ENCODE measurements at places on chromosomes 1 and 21.

- DNase-seq: no peak
These were observed 140.7 kb downstream of the SLC45A1 start for GRCh38 chr1:8458607-8459006.

GRCh38 chr21:33069994-33070743 is at the start of gene OLIG1:
Gene OLIG1, plus strand, starts transcription at chr21:33070141. Its CDS starts 106 bp downstream, at chr21:33070247.
- DNase-seq: peak; percentile 3

DNA sequence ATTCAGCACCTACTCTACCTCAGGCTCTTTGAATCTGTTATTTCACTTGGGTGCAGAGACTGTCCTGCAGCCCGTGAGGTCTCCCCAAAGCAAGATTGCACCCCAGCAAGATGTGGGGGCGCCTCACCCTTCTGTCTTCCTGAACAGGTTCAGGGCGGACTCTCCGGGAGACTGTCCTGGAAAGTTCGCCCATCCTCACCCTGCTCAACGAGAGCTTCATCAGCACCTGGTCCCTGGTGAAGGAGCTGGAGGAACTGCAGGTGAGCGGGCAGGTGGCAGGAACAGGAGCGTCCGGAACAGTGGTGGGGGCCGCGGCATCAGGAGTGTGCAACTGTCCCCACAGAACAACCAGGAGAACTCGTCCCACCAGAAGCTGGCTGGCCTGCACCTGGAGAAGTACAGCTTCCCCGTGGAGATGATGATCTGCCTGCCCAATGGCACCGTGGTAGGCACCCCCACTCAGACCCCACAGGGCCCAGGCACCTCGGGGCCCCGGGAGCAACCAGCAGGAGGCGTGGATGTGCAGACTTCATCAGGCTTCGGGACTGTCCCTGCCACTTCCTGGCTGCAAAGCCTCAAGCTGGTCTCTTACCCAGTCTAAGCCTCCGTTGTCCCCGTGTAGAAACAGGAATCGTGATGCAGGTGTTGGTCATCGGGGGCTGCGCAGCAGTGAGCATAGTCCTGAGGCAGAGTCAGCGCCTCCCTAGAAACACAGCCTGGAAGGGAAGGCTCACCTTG is 5.9 kb upstream of the MTFR1L start:
- no peak for DNase-seq

- DNase-seq: no peak
These were observed 72.2 kb downstream of the AGPAT3 start for GRCh38 chr21:43937051-43937832.

DNA sequence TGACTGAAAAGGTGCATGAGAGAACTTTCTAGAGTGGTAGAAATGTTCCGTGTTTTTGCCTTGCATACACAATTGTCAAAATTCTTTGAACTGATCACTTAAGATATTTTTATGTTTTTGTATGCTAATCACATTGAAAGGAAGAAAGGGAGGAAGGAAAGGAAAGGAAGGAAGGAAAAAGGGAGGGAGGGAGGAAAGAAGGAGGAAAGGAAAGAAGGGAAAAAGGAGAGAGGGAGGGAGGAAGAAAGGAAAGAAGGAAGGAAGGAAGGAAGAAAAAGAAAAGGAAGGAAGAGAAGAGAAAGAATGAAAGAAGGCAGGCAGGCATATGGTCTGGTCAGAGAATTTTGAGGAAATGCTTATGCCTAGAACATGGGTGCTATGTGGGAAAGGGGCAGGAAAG is 68.4 kb upstream of the PGBD5 start:
- DNase-seq: no peak

DNA sequence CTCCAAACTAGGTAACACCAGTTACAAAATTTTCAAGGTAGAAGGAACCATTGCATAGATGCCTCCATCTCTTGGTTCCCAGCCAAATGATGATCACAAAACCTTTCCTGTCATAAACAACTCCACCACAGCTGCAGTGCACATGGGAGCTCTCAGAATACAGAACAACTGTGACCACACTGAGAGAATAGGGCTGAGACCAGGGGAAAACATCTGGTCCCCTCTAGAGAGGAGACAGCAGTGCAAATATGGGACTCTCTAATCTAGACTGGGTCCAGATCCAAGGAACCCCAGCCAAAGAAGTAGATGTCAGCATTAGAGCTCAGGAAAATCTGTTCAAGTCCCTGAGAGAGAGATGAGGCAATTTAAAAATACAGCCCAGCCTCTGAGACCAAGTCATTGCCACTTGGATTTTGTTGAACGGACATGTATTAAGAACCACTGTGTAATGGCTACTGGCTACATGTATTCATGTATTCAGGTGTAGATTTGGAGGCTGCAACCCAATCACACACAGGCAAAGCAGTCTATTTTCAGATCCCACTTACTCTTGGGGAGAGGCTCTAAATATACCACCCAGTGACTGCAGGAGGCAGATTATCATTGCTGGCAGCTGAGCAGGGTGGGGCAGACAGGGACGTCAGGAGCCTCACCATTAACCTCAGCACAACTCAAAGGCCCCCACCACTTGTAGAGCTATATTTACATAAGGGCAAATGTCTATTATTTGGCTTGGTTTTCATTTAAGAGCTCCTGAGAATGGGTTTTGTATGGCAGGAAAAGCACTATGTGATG is 7.6 kb upstream of the RXRG start:
- DNase-seq: no peak

DNA sequence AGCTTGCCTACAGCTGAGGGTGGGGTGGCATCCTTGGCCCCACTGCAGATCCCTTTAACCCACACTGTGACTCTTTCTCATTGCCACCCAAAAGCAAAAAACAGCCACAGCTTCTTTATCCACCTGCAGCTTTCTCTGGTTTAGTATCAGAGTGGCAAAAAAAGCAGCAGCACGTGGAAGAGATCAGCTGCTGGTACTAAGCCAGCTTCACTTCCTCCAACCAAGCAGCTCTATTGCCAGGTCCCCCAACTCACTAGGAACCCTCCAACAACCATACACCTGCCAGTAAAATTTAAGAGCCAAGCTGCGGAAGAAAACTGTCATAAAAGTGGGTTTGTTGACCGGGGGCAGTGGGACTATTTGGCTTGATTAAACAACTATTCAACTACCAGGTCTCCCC is 66.4 kb downstream of the KDM1A start:
- DNase-seq: no peak

- DNase-seq: no peak
These were observed 4.6 kb upstream of the ARPC5 start for GRCh38 chr1:183640193-183640592.

GRCh38 chr1:237258871-237259270 is 216.9 kb downstream of the RYR2 start:
- no peak for DNase-seq

DNA sequence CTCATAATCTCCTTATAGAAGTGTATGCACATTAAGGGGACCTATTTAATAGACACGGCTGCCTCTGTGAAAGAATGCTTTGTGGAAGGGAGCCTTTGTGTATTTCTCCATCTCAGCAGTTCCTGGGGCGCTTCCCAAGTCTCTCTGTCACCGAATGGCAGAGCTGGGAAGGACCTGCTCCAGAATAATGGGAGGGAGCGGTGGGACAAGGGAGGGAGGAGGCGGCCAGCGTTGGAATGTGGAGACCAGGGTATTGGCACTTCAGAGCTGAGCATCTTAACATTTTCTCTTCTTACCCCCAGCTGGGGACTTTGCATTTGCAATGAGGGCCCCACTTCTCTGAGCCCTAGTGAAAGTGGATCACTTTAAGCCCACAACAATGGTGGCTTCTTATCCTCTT is 23.9 kb downstream of the CACHD1 start:
- DNase-seq: no peak

- no peak for DNase-seq
These were observed 10.0 kb downstream of the LRRC40 start for GRCh38 chr1:70195342-70195741.

DNA sequence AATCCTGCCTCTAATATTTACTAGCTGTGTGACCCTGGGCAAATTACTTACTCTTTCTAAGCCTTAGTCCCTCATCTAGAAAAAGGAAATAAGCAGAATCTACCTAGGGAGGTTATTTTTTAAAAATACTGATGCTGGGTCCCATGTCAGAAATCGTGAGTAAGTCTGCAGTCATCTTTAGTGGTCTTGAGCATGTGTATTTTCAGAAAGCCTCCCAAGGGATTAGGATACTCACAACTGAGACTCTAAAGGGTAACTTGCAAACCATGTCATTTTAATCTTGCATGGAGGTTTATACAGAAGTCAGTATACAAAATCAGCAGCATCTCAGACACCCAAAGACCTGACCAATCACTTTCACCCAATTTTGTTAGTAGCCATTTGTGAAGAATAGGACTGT is 43.2 kb downstream of the DSTYK start:
- no peak for DNase-seq

GRCh38 chr1:168467452-168467851 is 76.3 kb downstream of the XCL2 start:
- DNase-seq: no peak

- no peak for DNase-seq
These were observed 529.8 kb downstream of the KIF26B start for GRCh38 chr1:245684571-245684970.

DNA sequence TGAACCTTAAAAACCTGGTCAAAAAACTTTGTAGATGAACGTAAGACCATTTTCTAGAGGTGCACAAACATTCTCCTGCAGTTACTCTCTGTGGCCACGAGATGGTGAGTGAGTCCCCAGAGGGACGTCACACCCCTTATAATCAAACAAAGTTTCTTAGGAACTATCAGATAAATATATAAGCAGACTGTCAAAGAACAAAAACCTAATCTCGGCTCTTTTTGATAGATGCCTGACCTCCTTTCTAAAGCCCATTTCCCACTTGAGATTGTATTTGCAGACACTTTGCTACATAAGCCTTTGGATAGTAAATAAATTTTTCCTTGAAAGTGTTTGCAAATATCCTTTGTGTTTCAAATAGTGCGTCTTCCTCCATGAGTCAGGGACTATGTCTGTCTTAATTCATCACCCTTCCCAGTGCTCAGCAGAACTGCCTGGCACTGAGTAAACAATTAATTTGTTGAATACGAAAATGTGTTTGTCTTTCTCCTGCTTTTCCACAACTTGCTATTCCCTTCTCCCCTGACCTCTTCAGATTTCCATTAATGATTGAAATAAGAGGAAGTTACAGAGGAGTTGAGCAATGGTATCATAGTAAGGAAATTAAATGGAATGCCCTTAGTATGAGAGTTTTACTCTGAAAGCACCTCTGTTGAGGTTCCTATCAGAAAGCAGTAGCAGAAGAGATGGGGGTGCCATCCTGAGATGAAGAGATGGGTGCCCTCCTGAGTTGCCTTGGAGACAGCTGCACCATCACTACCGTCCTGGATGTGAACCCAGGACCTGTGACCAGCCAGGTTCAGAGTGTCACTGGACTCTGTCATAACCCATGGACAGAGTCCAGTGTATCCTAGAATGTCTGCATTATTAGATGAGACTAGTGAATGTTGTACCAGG is 57.8 kb upstream of the RAVER2 start:
- DNase-seq: no peak

DNA sequence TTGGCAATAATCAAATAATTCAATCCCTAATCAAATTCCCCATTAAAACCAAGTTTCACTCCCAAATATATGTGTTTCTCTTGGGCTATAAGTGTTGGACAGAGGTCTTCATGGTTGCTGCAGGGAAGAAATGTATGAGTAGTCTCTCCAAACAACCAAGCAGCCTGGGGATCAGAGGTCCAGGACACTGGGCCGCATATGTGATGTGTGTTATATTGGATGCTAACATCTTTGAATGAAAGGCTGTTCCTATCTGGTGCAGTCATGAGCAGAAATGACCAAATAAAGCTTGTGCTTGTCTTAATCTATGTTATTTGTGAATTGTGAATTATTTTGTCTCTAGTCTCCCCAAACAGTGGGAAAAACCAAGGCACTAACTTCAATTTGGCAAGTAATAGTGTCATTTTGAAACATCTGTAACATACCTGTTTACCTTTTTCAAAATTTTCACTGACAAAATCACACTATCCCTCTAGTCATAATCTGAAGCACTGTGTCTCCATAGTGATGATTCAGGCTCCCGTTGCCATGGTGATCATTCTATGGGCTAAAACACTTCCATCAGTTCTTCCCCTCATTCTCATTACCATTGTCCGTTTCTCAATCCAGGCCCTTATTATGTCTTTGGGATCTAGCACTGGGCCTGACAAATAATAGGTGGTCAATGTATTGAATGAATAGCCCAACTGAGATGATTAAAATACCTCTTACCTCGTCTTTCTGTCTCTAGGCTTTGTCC is 12.5 kb upstream of the TADA1 start:
- no peak for DNase-seq

DNA sequence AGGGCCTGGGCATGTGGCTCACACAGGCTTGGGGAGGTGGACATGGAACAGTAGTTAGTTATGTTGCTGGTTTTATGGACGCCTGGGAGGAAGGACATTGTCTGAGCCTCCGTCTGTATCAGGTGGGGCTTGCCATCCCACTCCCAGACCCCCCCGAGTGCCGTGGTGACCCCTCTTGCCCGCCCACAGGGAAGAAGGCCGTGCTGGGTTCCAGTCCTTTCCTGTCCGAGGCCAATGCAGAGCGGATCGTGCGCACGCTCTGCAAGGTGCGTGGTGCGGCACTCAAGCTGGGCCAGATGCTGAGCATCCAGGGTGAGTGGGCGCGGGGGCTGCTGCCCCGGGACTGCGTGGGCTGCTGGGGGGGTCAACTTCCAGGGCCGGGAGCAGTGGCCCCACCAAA is 41.7 kb downstream of the COQ8A start:
- DNase-seq: no peak

GRCh38 chr1:244340396-244340795 is 111.3 kb downstream of the ADSS2 start:
- no peak for DNase-seq

DNA sequence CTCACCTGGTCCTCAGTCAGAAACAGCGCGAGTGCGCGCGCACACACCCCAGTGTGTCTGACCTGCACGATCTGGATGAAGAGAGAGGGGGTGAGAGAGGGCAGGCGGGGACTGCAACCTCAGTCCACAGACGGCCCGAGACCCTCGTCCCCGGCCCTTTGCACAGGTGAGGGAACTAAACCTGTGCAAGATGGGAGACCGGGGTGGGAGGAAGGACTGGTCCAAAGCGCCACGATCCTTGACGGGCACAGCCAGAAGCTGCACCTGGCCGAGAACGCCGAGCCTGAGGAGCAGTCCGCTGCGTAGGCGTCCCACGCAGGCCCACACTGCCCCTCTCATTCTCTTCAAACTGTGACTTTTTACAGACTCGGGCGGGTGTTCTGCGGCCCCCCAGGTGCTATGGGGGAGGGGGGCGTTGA is 519 bp upstream of the IQCC start:
- DNase-seq: no peak

- peak; percentile 6 for DNase-seq
These were observed 103.6 kb downstream of the PTBP2 start for GRCh38 chr1:96825231-96825630.

GRCh38 chr1:94961988-94962387 is 35.1 kb upstream of the CNN3 start:
- no peak for DNase-seq

All from NCI-H1092 (cell line).